ENCODE measurements at places on chromosomes 3 and 15. TPM values are rescaled to one million over a fixed set of nuclear protein-coding genes. Genes with fewer than 3 reads are reported as not detected.

TEX55 gene
- not detected for total RNA-seq

DNA sequence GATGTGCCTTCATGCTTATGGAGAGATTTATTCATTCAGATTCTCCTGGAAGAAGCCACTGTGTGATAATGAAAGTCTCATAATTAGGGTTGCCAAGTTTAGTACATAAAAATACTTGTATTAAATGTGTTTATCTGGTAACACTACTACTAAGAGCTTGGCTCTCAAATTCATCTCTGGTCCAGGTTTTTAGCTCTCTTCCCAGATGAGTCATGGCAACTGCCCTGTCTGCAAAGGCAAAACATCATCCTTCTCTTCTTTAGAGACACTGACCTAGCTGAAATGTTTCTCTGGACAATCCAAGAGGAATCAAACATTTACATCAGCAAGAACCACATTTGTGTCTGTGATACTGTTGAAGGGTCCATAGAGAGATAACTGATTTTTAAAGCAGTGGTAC lies 269.6 kb downstream of the ROBO2 start:
- no peak for DNase-seq

DNA sequence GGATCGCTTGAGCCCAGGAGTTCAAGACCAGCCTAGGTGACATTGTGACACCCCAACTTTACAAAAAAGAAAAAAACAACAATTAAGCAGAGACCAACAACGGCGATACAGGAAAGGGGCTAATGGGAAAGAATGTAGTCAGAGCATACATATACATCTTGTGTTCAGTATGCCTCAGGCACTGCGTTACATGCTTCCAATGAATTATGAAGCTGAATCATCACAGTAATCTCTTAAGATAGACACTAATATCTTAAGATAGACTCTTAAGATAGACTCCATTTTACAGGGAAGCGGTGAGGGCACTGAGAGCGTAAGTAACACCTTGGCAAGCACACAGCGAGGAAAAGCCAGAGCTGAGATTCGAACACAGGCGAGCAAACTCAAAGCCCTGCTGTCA lies 6.1 kb upstream of the LDHAL6B start:
- DNase-seq = no peak

GRCh38 chr3:128349963-128350599 lies 116.6 kb downstream of the DNAJB8 start:
- DNase-seq = no peak

DNA sequence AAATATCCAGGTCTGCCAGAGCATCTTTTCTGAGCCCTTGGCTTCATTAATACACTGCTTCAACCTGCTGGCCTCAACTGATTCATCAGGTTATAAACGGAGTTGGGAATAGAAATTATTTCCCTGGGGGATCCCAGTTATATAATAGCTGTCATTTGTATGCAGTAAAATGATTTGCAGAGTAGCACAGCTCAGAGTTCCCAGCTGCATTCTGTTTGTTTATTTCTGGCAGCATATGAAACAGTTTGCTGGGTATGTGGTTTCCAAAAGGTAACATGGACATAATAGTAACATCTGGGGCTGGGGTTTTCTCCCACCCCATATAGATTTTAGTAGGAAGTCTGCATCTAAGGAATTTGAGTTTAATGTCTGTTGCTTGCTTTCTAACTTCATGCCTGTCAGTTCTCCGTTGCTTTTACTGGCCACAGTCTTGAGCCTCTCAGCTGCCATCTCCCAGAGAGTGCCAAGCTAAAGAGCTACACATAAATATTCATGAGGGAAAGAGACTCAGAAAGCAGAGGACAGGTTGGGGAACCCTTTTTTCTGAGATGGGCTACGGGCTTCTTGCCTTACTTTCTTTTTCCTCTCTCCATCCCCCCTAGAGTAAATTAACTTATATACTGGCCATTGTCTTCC lies 124.6 kb downstream of the TMEM108 start:
- DNase-seq = no peak

DNA sequence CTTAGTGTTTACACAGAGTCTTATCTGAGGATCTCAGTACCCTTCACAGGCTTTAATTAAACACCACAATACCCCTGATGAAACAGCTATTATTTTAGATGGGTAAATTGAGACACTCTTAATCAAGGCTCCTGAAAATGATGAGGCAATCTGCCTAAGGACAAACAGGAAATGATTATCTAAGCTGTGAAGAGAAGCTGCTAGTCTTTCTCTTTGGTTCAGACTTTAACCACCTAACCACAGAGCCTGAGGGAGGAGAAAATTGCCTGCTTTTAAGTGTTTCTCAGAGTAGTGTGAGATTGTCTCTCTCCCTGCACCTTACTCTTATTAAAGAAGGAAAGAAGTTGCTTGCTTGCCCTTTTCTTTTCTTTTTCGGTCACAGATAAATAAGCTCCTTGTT lies 364.3 kb upstream of the ADAMTS9 start:
- DNase-seq = no peak

- DNase-seq = no peak
These were observed 33.2 kb upstream of the LEKR1 start for GRCh38 chr3:156792945-156793344.

DNA sequence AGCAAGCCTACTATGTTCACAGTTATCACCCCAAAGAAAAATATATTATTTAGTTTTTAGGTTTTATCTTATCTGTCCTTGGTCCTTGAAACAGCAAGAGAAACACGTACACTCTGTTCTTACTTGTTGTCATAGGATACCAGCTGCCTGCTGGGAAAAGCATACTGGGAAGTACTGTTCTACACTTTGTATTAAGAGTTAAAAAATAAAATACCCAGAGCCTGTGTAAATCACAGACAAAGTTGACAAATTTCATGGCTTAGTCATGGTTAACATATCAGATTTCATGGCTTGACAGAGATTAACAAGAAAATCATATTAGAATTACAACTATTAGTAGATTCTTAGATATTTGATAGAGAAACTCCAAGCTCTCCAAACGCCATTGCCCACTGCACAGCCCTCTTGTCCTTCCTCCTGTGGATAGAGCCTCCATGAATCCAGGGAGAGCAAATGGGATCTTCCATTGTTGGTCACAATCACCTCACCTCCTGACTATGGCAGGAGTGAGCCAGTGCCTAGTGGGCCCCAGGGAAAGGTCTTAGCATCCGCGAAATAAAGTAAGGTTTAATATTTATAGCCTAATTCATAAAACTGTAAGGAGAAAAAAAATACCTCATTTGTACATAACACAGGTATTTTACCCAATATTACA lies 128.1 kb upstream of the WNT5A start:
- DNase-seq = no peak

- no peak for DNase-seq
These were observed at the start of gene SPSB4 for GRCh38 chr3:141050576-141051442. Gene SPSB4 (plus strand): TSS chr3:141051347. CDS start chr3:141066105, 14,758 bp downstream.

- no peak for DNase-seq
These were observed 72.9 kb downstream of the CD200 start for GRCh38 chr3:112405845-112406244.

DNA sequence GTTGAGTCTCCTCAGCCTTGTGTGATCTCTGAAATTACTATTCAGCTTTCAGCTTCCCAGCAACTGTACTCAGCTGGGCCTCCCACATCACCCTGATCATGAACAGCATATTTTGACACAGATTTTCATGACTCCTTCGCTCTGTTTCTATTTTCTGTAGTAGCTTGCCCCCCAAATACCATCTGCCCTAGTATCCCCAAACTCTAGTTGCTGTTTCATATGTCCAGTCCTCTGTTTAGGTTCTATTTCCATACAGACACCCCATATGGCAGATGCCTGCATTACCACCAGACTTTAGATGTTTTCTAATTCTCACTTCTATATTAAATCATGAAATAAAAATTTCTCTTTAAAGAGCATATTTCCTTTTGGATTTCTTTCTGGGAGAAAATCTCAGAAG lies 217.2 kb upstream of the ARPP21 start:
- DNase-seq = no peak

GOLGA8G gene
- total RNA-seq = not detected

- no peak for DNase-seq
These were observed 33.1 kb downstream of the QTRT2 start for GRCh38 chr3:114089675-114090074.

PCLAF gene
- total RNA-seq = 0.59 TPM

DNA sequence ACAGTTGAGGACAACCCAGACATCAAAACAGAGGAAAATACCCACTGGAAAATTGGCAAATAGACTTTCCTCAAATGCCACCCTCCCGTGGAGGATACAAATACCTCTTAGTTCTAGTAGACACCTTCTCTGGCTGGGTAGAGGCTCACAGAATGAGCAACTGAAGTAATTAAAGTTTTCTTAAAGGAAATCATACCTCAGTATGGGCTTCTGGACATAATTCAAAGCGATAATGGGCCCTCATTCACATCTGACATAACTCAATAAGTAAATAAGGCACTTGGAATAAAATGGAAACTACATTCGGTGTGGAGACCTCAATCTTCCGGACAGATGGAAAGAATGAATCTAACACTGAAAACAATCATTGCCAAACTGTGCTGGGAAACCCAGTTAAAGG lies 115.2 kb upstream of the PLCL2 start:
- DNase-seq = no peak

GRCh38 chr3:13136426-13136825 lies 63.2 kb upstream of the IQSEC1 start:
- DNase-seq = no peak

- no peak for DNase-seq
These were observed 685.7 kb downstream of the MECOM start for GRCh38 chr3:168977716-168978374.

DNA sequence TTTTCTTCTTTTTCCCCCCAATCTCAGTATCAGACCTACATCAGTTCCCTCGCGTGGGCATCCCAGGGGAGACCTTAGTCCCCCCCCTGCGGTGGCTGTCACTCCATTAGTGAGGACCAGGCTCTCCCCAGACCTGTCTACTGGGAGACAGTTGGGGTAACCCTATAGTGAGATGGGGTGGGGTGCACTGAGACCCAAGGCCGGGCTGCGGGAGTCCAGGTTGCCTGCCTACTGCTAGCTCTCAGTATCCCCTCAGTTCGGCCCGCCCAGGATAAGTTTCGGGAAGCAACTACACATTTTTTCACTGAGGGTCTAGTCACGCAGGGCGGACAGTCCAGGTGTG lies 671 bp upstream of the DCUN1D1 start:
- DNase-seq = no peak

GRCh38 chr15:100166313-100166712 lies 175.5 kb downstream of the ADAMTS17 start:
- no peak for DNase-seq

DNA sequence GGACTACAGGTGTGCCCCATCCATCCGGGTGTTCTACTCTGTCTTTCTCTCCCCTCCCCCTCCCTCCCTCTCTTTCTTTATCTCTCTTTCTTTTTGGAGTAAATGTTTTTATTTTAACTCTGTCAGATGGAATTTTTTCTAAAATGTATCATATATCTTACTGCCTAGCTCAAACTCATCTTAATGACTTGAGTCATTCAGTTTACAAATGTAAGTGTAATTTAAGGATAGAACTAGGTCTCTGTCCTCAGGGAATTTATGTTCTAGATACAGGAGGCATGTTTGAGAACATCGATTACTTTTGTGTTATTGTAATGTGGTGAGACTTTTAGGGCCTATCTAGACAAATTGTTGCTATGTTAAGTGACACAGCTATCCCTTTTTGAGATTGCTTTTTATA lies 3.5 kb downstream of the TBC1D23 start:
- DNase-seq = no peak

PLSCR2 gene
- total RNA-seq = 2.0 TPM

IMPG2 gene
- 0.32 TPM for total RNA-seq

DNA sequence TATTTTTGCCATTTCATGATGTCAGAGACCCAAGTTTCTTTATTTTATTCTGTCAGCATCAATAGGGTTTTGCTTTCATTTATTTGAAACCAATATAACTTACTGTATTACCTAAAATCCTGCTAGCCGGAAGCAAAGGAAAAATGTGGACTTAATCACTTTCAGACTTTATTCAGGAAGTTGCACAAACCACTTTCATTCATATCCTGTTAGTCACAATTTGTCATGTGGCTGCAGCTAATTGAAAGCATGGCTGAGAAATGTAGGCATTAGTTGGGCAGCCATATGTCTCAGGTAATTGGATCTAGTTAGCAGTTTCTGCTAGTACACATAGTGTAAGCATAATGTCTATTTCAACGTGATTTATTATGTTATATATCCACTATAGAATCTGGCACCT lies 462.3 kb upstream of the SGO1 start:
- no peak for DNase-seq
